Stimulated activated CD4-positive, alpha-beta T cell treated with anti-CD3 and anti-CD28 coated beads, Interleukin-4, amount 100 ng/mL, for 48 hours (primary cell): ENCODE measurements at places on chromosomes 11 and 22.

DNA sequence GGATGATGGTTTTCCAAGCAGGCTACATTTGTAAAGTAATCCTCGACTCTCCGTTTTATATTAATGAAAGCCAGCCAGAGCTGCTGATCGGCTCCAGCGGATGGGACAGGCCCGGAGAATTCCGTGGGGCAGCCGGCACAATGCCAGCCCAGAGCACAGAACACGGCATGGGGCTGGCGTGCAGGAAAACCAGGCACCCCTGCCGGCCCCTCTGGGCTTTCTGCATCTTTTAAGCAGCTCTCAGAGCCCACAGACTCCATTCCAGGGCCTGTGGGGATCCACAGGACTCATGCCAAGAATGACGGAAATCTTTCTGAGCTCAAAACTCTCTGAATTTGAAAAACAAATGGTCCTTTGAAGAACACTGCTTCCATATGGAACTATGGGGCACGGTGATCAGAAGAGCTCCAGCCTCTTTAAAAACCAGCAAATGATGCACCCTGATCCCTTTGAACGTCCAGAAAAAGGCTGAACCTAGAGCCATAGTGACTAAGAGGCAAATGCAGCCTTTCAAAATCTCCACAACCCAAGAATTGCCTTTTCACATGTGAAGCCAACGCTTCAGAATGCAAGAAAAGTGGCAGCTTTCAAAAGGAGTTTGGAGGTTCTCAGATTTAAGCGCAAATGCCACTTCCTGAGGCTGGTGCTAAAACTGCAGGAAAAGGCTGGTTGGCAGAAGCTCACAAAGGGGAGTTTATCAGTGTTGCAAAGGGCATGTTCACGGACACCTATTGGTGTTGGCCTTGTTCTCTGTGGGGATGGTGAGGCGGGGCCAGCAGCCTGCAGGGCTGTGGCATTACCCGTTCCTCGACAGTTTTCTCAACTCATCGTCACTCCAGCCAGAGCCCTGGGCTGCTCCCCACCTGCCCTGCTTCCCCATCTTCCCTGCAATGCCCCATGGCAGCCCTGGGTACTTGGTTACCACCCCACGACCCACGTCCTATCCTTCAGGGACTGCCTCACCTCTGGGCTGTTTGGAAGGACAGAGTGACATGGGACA is 212.5 kb downstream of the CTTN start:
- no peak for DNase-seq

- no peak for DNase-seq
Observed at GRCh38 chr22:46067159-46068111, 82.9 kb upstream of the PPARA start.

DNA sequence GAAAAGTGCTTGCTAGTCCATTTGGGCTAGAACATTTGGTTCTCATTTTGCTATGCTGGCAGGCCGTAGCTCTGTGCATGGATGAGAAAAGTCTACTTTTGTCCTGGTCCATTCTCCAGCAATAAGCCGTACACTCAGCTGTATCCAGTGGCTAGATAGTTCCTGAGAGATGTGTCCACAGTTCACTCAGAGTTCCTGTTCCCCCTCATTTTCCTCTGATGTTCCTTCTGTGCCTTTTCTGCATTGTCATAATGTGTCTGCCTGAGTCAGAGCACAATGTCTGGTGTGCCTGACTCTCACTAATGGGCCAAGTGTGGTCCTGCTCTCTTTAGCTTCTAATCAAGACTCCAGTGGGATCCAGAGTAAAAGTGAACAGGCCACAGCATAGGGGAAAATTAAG is 215.7 kb upstream of the CTSC start:
- no peak for DNase-seq

DNA sequence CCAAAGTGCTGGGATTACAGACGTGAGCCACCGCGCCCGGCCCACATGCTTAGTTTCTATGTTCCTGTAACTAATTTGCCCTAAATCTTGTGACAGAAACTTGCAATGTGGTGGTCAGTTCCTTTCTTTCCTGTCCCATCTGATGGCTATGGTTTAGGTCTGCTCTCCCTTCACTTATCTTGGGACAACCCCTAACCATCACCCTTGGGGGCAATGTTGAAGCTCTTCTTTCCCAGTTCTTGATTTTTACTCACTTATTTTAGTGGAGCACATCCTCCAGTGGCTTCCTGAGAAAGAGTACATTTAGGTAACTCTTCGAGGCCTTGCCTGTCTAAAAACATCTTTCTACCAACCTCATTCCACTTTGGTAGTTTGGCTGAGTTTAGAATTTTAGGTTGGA is 7.3 kb downstream of the SREBF2 start:
- DNase-seq: no peak

- no peak for DNase-seq
Observed at GRCh38 chr11:72735495-72736027, 16.6 kb downstream of the ARAP1 start.

GRCh38 chr22:36946421-36947158 is 33.2 kb downstream of the CSF2RB start:
- DNase-seq: no peak

GRCh38 chr11:13277768-13278608 is at the start of gene BMAL1:
Gene BMAL1 (plus strand): TSS chr11:13277790. CDS start chr11:13354309, 76,519 bp downstream.
- peak; percentile 44 for DNase-seq

- no peak for DNase-seq
Observed at GRCh38 chr11:121071846-121072450, 29.1 kb upstream of the TECTA start.

GRCh38 chr11:35981581-35981980 is 37.7 kb downstream of the LDLRAD3 start:
- DNase-seq: no peak

- DNase-seq: no peak
Observed at GRCh38 chr11:73270016-73270854, 1.9 kb upstream of the P2RY6 start.

GRCh38 chr22:42280836-42281235 is 10.4 kb upstream of the TCF20 start:
- no peak for DNase-seq

- DNase-seq: no peak
Observed at GRCh38 chr11:14612694-14613093, 30.9 kb upstream of the PDE3B start.

DNA sequence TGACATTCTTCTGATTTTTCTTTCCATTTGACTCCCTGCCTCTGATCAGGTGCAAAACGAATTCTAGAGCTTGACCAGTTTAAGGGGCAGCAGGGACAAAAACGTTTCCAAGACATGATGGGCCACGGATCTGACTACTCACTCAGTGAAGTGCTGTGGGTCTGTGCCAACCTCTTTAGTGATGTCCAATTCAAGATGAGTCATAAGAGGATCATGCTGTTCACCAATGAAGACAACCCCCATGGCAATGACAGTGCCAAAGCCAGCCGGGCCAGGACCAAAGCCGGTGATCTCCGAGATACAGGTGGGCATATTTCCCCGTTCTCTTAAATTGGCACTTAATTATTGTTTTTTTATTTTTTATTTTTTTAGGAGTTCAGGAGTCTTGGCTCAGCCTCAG is 15.4 kb downstream of the XRCC6 start:
- no peak for DNase-seq

DNA sequence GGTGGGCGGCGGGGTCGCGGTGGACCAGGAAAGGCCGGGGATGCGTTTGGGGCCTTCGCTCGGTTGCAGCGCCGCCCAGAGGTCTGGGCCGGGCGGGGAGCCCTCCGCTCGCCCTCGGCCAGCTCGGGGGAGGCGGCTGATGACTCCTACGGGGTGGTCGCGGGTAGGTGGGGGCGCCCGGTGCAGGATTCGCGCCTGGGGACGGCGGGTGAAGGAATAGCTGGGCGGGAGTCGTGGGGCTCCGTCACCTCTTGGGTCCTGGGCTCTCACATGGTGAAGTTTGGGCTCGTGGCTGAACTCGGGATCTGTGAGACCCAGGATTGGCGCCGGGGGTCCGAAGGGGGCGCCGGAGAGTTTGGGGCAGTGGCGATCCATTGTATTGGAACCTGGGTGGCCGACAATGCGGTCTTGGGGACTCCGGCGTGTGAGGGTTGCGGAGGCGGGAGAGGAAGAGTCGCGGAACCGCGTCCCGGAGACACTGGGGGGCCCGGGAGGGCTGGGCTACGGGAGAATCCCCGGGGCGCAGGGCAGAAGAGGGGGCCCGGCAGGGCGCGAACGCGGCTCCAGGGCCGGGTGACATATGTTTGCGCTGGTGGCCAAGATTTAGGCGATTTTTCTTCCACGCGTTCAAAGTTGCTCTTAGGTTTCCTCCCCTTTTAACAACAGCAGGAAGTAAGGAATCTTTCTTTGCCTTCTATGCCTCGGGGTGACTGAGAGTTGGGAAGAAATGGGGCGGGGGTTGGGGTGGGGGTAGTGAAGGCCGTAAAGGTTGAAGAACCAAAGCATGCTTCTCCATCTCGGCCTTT is 935 bp downstream of the QSER1 start:
- DNase-seq: peak; percentile 38

- DNase-seq: no peak
Observed at GRCh38 chr11:77207618-77208313, 79.7 kb downstream of the MYO7A start.

DNA sequence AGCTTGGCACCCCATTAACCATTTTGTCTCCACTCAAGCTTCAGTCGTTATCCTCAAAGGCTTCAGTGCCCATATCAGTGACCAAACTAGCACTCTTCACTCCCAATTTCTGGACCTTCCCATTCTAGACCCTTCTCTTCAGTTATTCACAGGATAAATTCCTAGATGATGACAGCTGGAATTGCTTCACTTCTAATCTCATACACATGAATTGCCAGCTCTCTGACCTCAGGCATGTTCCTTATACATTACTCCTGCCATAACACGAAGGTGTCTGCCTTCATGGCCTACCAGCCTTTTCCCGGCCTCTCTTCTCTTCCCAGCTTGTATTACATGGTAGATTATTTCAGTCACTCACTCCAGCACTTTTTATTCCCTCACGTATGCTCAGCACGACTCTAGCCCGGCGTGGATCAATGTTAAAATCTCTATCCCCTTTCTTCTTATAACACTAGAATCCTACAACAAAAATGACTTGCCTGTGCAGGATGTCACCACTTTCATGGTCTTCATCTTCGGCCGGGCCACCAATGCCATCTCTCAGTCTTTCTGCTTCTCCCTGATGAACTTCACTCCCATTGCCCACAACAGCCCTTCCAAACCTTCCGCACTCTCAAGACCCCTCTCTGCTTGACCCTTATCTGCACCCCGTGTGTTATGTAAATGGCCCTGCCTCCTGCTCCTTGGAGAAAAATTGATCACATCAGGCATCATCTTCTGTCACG is 36.9 kb downstream of the EIF3F start:
- DNase-seq: no peak

DNA sequence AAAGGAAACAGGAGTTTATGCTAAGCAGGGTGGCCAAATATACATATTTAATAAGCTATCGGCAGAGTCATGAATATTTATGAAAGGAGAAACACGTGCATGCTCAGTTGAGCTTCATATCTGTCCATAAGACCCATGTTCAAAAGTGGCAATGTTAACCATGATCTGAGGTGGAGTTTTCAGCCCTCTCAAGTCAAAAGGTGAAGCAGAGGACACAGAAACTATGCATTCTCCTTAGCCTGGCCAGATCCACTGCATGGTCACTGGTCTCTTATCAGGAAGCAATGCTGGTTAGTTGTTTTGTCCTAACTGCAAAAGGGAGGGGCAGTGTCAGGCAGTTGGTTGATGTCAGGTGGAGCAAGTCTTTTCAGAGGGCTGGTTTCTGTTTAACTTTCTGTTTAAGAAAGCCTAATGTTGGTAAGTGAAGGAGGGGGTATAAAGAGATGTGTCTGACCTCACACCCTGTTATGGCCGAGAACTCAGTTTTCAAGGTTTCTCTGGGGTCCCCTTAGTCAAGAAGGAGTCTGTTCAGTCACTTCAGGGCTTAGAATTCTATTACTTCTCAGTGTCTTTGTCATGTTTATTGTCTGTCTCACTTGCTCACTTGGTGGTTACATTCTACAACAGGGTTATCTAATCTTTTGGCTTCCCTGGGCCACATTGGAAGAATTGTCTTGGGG is 5.5 kb upstream of the SELENOH start:
- no peak for DNase-seq

DNA sequence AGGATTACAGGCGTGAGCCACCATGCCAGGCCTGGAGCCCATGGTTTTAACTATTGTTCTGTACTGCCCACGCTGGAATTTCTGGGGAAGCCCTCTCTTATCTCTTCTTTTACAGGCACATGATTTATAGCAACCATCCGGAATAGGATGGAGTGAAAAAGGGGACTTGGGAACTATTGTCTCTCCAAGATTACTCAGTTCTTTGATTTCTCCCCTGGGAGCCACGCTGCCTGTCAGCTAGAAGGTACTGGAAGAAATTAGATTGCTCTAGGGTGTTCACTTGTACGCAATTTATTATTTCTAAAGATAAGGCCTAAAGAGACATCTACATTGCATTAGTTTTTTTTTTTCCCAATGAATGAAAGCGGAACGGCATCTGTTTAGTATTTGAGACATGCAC is 65.6 kb upstream of the PTPRJ start:
- DNase-seq: no peak

DNA sequence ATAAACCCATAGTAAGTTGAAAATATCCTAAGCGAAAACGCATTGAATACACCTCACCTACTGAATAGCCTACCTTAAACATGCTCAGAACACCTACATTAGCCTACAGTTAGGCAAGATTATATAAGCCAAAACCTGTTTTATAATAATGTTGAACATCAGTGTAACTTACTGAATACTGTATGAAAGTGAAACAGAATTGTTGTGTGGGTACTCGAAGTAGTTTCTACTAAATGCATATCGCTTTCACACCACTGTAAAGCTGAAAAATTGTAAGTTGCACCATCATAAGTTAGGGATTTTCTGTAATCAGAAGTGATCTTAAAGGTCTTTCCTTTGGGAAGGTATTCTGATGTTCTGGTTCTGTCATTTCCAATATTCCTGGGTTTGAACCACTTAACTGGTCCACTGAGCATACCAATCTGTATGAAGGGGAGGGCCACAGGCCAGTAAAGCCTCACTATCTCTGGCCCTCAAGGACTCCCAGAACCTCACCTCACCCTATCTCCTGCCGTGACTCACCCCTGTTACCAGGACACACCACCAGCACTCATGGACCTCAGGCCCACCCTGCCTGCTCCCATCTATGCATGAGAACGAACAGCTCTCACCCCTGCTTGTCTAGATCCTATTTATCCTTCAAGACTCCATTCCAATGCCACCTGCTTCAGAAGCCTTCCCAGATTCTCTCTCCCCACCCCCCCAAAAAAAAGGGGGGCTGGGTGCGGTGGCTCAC is 70.0 kb downstream of the NAT10 start:
- DNase-seq: no peak

- no peak for DNase-seq
Observed at GRCh38 chr11:14127679-14128078, 165.2 kb downstream of the SPON1 start.

- no peak for DNase-seq
Observed at GRCh38 chr22:11628651-11629511, 3899.1 kb upstream of the OR11H1 start.

DNA sequence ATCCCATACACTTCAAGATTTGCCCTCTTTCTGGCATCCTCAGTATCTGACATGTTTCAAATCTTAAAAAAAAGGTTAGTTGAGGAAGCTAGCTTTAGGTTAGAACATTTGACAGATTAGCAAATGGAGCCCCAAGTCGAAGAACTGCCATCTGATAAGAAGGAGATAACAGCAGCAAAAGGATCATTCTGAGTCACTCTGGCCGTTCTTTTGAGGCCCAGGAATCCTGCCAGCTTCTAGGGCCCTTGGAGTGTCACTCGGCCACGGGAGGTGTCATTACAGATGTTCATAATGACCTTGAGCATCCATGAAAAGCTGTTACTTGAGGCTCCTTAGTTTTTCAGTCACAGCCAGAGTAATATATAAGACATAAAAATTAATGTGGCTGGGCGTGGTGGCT is 132.1 kb upstream of the RASSF10 start:
- no peak for DNase-seq

GRCh38 chr11:47259232-47259977 is 1.6 kb downstream of the NR1H3 start:
- no peak for DNase-seq
